ENCODE measurements at places on chromosomes 1 and 21.

- DNase-seq: no peak
Measured at GRCh38 chr1:232398823-232399222, 231.1 kb downstream of the SIPA1L2 start.

GRCh38 chr1:83706354-83706938 is 292.5 kb downstream of the TTLL7 start:
- DNase-seq: no peak

- no peak for DNase-seq
Measured at GRCh38 chr1:209384710-209385550, 198.6 kb upstream of the CAMK1G start.

- DNase-seq: peak; percentile 40
Measured at GRCh38 chr21:37153196-37153934, 80.3 kb downstream of the TTC3 start.

DNA sequence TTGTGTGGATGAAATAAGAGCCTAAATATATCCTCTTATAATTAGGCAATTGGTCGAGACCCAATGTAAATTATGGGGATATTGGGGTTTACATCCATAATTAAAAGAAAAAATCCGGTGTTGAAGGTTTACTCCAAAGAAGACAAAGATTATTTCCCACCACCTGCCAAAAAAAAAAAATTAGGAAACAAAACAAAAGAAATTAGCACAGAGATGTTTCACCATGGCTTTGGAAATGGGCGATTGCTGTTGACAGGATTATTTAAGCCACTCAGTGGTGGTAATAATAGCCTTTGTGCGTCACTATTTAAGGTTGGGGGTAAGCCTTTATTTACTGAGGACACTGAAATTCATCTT is 585 bp upstream of the GLRX2 start:
- no peak for DNase-seq

GRCh38 chr1:39490596-39491145 is 765 bp upstream of the BMP8A start:
- DNase-seq: no peak

- no peak for DNase-seq
Measured at GRCh38 chr1:204828352-204828850, 42.3 kb upstream of the NFASC start.

GRCh38 chr21:44803651-44804050 is 2.0 kb upstream of the UBE2G2 start:
- DNase-seq: no peak

DNA sequence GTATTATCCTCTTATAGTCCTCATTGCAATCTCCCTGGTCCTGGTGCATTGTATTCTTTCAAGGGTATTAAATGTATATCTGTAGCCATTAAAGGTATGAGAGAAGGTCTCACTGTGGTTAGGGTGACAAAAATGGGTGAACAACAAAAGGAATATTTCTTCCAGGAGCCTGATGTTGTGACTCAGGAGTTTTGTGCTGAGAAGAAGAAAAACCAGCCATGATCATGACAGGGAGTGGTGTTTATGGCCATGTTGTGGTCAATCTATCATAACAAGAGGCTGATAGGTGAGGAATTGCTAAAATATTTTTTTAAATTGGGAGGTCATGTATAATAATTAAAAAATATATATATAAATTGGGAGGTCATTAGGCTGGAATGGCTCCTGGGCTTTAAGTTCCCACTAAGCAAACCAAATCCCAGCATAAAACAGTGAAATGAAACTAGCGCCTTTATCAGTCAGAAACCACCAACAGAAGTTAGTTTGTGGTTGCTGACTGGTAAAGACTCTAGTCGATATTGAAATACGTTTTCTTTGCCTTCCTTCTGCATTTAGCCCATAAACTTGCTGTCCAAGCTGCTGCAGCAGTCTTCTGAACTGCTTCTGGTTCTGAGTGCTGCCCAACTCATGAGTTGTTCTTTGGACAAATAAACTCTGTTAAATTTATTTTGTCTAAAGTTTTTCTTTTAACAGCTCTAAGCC is 60.3 kb downstream of the TBX19 start:
- DNase-seq: no peak

- DNase-seq: no peak
Measured at GRCh38 chr1:179095377-179095776, 13.5 kb downstream of the TOR3A start.

DNA sequence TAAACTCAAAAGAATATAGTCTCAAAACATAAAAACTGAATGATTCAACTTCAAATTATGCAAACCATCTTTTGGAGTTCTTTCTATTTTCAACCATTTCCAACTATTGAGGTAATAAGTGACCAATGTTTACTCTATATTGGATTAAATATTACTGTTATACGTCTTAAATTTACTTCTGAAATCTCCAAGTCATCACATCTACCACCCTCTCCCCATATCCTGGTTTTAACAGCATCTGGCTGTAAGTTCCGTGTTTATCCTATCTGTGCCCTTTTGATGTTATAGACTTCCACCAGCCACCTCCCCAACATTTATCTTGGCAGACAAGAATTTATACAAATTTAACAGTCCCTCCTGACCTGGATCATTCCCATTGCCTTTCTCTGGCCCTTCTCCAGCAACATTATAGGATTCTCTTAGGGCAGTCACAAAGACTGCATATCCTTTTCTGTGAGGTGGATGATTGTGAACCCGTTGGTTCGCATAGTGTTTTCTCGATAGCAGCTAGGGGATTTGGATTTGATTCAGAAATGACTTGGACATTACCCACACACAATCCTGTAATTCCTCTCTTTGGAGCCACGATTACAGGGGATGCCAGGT is 313.4 kb upstream of the FMN2 start:
- no peak for DNase-seq

GRCh38 chr1:39540504-39541031 is 36.0 kb downstream of the PABPC4 start:
- DNase-seq: no peak

GRCh38 chr1:9900142-9901043 is 9.7 kb downstream of the CTNNBIP1 start:
- no peak for DNase-seq

DNA sequence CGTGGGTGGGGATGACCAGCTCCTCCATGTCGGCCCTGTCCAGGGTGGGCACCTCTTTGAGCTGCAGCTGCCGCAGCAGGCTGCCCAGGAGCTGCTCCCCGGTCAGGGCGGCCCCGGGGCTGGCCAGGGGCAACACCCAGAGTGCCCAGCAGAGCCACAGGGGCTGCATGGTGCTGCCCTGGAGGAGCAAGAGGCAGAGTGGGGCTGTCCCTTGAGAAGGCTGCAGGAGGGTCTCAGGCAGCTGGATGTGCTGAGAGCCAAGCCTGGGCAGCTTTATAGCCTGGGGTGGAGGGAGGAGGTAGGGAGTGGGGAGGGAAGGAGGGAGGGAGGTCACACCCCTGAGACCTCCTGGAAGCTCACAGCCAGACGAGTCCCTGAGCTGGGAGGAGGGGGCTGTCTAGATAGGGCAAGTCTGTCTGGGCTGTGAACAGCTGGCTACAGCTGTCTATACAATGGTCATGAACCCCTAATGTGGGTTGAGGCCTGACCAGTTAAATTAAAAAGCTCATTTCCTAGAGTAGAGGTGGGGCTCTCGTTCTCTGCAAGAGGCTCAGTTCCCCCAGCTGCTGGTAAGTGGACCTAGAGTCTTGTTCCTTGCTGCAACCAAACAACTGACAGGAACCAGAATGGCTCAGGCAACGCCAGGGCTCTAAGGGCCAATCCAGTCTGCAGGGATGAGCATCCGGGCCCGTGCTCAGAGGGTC is at the start of gene LEFTY1:
LEFTY1 (minus strand) TSS at position 249 of the 704 bp plus-strand sequence; CDS start at position 169, 80 bp downstream.
- DNase-seq: peak; percentile 84

- no peak for DNase-seq
Measured at GRCh38 chr1:160418483-160418882, 18.1 kb downstream of the VANGL2 start.

DNA sequence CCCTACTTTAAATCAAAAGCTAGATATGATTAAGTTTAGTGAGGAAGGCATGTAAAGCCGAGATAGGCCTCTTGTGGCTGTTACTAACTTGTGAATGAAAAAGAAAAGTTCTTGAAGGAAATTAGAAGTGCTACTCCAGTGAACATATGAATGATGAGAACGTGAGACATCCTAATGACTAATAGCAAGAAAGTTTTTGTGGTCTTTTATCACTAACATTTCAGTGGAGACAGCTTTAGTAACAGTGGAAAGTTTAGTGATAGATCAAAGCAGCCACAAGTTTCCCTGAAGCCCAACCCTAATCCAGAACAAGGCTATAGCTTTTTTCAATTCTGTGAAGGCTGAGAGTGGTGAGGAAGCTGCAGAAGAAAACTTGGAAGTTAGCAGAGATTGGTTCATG is 73.6 kb upstream of the LRRC8B start:
- no peak for DNase-seq

GRCh38 chr1:233140499-233140898 is 155.0 kb downstream of the PCNX2 start:
- no peak for DNase-seq

GRCh38 chr1:108817811-108818210 is 39.1 kb downstream of the AKNAD1 start:
- DNase-seq: no peak

- no peak for DNase-seq
Measured at GRCh38 chr1:33331444-33332356, 10.8 kb upstream of the A3GALT2 start.

DNA sequence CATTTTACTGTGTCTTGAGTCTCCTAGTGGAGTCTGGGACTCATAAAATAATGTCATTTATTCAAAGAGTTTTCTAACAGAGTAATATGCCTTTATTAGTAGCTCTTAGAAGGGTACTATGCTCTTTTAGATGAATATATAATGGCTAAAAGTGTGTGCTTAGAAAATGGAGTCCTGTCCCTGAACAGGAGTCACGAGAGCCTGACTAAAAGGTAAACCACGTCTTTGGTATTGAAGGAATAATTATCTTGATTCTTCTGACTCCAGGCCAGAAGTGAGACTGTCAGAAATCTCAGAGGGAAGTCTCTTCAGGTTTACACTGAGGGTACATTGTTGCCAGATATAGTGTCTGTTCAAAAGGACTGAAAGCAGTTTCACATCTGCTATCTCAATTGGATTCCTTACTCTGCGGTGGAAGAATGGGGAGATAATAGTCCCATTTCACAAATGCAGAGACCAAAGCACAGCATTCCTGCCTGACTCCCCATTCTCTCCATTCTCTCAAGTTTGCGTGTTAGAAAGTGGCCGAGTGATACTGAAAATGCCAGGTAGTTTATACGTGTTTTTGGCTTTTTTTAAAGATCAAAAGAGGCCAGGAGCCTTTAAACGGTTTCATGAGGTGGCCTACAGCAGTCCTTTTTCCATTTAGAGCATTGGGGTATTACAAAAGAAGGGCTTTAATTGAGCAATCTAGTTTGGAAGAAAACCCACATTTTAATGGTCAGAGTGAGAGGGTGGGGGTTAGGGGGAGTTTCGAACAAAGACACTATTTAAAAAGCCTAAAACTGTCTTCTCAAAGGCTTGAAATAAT is 176.6 kb downstream of the VPS13D start:
- no peak for DNase-seq

GRCh38 chr1:42736571-42737200 is 3.4 kb downstream of the CLDN19 start:
- DNase-seq: no peak

- no peak for DNase-seq
Measured at GRCh38 chr21:32975811-32976431, 49.8 kb upstream of the OLIG2 start.

DNA sequence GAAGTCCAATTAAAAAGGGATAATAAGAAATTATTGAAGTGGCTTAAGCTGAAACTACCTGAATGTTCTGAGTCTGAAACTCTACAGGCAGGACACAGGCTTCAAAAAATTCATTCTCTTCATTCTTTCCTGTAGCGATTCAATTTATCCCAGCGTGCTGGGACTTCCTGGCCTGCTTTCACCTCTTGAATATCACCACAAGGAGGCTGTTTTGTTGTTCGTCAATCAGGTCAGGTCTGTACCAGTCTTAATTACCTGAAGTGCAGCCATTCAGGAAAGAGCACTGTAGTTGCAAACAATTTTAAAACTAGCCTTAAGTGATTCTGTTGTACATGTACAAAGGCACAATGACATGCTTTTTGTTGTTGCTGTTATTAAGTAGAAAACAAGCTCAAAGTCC is 38.4 kb downstream of the FYB2 start:
- no peak for DNase-seq

DNA sequence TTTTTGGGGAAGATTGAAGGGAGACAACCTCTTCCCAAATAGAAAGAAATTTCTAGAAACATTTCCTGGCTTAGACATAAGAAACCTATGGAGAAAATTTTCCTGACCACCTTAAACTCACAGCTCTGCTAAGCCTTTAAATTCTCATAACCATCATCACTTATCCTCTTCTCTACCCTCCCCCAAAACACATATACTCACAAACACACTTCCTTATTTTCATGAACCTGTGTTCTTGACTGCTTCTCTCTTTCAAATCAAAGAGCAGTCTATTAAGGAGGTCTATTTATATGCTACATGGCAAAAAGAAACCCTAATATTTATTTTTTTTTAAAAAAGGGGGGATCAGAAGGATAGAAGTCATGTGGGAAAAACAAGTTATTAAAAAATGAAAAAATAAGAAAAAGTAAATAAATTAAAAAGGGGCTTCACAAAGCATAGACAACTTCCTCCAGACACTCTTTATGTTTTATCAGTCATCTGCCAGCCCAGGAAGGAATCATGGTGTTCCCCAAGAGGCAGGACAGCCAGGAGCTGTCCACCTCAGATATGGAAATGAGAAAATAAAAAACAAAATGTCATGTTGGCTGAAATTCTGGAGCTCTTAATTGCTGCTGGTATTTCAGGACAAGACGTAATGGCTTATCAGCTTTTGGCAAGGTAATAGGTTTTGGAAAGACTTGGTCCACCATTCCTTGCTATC is 12.8 kb upstream of the RGS2 start:
- no peak for DNase-seq

GRCh38 chr1:208077232-208078075 is 166.5 kb upstream of the CD34 start:
- DNase-seq: no peak

DNA sequence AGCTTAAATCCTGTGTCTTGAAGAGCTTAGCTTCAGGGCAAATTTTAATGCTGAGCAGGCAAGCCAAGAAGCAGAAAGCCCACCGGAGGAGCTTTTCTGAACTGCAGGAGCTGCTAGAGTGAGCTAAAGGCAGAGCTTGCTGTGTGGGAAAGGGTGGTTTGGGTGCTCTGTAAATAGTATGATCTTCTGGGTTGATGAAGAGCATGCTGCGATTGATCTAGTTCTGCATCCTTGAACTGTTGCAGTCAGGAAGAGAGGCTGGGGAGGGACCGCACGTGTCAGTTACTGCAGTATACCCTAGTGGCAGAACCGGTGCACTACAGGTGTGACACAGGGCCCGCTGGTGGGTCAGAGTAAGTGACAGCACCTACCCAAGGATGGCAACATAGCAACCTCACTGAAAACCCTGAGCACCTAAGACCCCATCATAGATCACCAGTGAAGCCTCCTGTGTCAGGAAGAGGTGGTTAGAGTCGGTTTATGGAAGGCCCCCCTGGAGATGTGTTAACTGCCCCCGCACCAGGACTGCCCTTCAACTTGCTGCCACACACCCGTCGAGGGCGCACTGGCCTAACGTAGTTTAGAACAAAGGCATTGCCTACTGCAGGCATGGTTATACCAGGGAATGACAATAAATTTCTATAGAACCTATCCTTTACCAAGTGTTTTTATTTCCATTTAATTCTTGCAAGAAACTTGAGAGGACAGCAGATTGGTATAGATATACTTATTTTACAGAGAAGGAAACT is 146.0 kb upstream of the KIAA0040 start:
- no peak for DNase-seq

- DNase-seq: no peak
Measured at GRCh38 chr1:61284936-61285335, 202.6 kb downstream of the NFIA start.

Data from left renal pelvis (tissue), 4 donors.